ENCODE measurements at places on chromosomes 7 and 10.

GRCh38 chr10:90399782-90400181 lies 458.1 kb downstream of the HTR7 start:
- DNase-seq: no peak

DNA sequence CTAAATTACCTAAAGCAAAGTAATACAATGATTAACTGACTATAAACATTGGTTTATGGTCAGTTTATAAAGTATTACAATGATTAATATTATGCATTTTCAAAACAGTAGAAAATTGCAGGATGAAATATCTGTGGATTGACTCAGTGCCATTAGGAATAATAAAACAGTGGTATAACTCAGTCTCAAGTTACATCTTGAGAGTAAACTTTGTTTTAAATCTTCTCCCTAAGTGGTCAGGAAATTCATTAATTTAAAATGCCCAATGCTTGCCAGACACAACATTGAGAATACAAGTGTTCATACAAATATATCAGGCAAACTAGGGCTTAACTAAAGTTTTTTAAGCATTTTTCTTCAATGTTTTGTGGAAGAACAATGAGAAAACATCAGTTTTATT lies 257.8 kb downstream of the ETV1 start:
- DNase-seq: no peak

DNA sequence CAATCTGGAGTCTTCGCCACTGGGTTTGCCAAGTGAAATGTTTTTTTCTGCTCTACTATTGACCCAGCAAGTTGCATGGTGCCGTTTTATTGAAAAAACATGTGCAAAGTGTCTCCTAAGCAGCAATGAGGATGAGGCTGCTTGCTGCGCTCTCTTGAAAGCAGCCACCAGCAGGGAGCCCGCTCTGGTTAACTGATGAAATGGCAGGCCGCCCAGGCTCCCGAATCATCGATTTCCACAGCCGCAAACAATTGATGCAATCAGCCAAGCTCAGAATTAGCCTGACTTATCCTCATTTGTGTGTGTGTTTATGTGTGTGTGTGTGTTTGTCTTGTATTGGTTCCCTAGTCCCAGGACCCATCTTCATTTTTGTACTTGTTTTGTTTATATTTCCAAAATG lies 22.2 kb upstream of the LYZL1 start:
- DNase-seq: no peak

DNA sequence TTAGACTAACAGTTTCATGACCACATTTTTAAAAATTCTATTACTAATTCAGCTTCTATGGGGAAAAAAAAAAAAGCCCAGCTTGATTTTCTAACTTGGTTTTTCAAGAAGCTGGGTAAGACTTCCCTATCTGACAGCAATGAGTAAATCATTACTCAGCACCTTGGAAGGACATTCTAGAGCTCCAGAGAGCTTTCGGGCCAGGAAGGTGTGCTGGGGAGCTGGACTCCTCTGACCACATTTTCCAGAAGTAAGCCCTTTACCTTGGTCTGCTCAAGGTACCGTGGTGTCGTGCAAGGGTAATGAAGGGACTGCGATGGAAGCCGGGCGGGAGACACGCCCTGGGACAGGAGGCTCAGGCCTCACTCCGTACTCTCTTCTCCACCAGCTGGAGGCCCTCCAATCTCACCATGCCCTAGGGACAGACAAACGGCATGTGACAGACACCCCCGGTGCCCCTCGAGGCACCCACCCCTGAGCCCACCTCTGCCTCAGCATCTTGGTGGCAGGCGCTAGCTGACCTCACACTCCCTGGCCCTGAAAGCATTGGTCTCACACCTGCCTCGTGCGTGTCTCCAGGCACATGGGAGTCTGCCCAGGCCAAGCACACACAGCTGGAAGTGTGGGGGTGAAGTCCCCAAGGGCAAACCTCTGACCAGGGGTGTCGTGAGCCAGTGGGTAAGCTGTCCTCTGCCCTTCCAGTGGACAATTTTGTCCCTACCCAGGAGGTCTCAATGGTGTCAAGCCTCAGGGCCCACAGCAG lies 152.1 kb downstream of the OAT start:
- DNase-seq: no peak

DNA sequence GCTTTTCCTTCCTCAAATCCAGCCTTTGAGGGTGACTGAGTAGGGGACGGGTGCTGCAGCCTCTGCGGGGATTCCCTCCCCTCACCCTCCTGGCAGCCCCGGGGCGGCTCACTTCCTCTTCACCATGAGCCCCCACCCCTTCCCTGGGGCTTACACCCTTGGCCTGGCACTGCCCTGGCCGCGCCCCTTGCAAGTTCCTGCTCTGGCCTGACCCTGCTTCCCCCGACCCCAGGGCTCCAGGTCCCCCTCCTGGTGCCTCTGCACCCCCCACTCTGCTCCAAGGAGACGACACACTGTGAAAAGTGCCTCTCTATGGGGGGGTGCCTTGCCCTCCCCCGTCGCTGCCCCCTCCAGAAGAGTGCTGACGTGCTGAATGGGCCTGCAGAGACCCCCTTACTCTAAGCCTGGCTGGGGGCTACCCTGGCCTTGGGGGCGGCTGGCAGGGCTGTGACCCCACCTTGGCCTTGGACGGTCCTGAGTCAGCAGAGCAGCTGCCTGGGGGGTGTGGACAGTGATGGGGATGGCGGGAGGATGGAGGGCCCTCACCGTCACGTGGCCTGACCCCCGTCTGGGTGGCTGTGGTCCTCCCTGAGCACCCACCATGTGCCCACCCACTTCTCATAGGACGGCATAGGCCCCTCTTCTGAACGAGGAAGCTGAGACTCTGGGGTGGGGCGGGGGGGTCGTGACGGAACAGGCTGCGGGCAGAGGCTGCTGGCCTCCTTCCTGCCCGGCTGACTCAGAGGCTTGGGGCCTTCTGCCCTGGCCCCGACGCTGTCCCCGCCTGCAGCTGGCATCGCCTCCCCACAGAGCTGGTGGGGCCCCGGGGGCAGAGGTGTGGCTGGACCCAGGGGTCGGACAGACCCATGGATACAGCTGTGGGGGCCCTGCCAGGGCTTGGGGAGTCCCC lies 9.8 kb downstream of the LFNG start:
- DNase-seq: peak; percentile 73

DNA sequence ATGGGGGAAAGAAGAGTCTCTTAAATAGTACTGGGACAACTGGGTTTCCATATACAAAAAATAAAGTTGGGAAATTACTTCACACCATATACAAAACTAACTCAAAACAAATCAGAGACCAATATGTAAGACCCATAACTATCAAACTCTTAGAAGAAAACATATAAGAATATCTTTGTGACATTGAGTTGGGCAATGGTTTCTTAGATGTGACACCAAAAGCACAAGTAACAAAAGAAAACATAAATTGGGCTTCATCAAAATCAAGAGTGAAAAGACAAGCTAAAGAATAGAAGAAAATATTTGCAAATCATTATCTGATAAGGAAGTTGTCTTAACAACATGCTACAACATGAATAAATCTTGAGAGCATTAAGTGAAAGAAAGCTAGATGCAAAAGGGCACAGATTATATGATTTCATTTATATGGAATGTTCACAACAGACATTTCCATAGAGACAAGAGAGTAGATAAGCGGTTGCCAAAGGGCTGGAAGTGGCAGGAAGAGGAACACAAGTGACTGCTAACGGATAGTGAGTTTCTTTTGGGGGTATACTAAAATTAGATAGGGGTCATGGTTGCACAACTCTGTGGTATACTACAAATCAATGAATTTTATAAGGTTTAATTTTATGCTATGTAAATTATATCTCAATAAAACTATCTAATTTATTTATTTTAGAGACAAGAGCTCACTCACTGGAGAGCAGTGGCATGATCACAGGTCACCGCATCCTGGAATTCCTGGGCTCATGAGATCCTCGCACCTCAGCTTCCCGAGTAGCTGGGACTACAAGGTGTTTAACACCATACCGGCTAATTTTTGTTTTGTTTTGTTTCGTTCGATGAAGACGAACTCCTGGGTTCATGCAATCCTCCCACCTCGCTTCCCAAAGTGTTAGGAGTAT lies 35.4 kb downstream of the JMJD1C start:
- DNase-seq: no peak

DNA sequence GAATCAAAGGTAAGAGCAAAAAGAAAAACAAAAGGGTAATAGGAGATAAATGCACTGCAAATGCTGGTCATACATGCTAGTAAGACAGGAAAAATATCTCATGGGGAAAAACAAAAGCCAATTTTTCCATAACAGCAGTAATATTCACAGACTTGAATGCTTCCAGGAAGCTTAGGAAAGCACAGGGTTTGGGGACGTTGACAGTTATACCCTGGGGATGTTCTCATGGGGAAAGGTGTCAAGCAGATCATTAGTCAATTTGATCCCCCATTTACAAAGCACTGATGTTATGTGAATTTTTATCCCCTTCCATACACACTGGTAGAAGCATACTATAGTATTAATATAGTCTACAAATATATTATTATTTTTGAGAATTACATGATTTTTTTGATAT lies 232.7 kb downstream of the SORCS1 start:
- no peak for DNase-seq

DNA sequence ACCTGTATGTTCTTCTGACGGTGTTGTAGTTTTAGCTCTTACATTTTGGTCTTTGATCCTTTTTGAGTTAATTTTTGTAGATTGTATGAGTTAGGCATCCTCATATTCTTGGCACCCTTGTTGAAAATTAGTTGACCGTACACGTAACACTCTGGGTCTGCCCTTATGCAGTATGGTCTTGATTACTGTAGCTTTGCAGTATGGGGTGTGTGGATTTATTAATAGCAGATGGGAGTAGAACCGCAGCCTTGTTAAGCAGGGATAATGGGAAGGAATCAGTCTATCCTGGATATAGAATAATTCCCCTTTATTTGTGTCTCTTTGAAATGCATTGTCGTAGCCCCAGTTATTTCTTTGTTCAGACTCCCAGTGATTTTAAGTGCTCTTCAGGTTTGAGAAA lies 95.5 kb downstream of the UBE3C start:
- no peak for DNase-seq

GRCh38 chr7:106358103-106358663 lies 73.4 kb upstream of the NAMPT start:
- DNase-seq: no peak

DNA sequence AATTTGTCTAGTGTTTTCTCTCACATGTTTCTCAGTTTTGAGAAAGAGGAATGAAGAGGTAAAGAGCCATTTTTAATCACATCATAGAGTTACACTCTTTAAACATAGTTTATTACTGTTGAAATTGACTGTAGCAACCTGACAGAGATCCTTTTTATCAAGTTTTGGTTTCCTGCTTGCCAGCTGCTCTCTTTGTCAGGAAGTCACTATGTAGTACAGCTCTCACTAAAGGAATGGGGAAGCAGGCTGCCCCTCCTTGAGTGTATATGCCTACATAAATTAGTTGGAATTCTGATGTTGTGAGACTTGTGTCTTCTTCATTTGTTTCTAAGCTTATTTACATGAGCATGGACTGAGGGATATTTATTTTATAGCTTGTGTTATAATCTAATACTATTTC lies 1274.0 kb upstream of the CELF2 start:
- DNase-seq: no peak

DNA sequence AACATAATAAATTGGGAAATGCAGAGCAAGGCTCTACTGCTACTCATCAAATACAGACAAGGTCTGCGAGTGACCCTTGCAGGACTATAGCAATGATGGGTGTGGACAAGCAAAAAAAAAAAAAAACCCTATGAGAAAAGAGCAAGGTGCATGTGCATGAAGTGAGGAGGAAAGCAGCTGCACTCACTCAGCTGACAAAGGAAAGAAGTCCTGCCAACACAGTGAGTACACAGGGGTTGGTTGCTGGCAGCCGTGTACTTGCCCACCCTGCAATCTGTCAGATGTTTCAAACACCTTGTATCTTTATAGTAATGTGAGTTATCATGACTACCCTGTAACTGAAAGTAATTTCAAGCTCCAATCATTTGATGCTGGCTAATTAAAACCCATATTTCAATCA lies 20.5 kb downstream of the CHCHD3 start:
- peak; percentile 16 for DNase-seq

- no peak for DNase-seq
These were observed 37.6 kb upstream of the TCF7L2 start for GRCh38 chr10:112912410-112912928.

DNA sequence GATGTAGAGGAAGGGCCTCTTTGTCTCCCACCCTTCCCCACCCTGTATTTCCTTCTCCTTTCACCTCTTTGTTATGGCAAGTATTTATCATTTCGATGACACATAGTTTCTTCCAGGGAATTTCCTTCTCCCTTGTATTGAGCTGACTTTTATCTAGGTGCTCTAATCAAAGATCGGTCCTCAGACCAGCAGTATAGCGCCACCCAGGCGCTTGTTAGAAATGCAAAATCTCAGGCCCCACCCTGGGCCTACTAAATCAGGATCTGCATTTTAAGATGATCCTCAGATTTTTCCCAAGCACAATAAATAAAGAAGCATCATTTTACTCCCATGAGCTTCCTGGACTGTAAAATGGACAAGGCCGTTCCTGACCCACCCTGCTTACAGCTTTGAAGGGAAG lies 12.0 kb upstream of the GOT1 start:
- DNase-seq: no peak

DNA sequence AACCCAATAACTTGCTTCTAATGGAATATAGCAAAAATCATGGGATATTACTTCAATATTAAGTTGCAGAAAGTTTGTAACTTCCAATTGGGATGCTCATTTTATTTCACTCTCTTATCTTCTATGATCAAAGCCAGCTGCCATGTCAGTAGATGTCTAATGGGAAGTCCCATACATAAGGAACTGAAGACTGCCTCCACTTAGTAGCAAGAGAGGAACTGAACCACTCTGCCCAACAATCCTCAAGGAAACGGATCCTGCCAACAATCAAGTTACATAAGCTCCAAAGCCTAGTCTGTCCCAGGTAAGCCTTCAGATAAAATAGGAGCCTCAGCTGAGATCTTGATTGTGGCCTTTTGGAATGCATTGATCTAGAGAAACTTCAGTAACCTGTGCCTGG lies 431.5 kb upstream of the PCDH15 start:
- no peak for DNase-seq

GRCh38 chr10:132921086-132921485 lies 21.3 kb downstream of the CFAP46 start:
- DNase-seq: no peak
